Ascending aorta (tissue), 2 donors: ENCODE measurements at places on chromosomes 7 and 10. TPM values are rescaled to one million over a fixed set of nuclear protein-coding genes. Genes with fewer than 3 reads are reported as not detected.

TRIM73 gene
- 5.2 TPM for total RNA-seq

PHYHIPL gene
- not detected for total RNA-seq

ITIH5 gene
- total RNA-seq, result 19.4 TPM

VSTM4 gene
- 17.7 TPM for total RNA-seq

CCDC172 gene
- total RNA-seq, result not detected

PAOX gene
- total RNA-seq, result 1.4 TPM

TNKS2 gene
- total RNA-seq, result 26.4 TPM

MUC3A gene
- total RNA-seq, result not detected

NRG3 gene
- total RNA-seq, result 1.6 TPM

AGAP5 gene
- 0.32 TPM for total RNA-seq

PDZD7 gene
- total RNA-seq, result 0.53 TPM

AKR1C4 gene
- total RNA-seq, result not detected

RELN gene
- 0.11 TPM for total RNA-seq

KMT2C gene
- total RNA-seq, result 36.0 TPM
